ENCODE measurements at places on chromosomes 3 and 15.

DNA sequence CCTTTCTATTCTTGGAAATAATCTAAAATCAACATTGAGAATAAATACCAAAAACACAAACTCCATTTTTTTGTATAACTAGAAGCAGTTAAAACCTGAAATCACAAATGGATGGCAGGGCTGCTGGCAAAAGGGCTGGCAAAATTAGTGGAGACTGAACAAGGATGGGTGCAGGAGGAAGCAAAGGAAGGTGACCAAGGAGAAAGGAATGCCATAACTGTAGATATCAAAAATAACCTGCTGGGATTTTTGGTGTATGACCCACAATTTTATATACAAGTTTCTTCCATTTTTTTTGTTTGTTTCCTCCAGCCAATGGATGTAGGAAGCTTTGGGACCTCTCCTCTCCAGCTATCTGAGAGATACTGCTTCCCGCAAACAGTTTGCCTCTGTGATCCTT lies 12.7 kb downstream of the CFAP44 start:
- no peak for DNase-seq

GRCh38 chr15:27042646-27043045 lies 71.7 kb downstream of the GABRG3 start:
- no peak for DNase-seq

DNA sequence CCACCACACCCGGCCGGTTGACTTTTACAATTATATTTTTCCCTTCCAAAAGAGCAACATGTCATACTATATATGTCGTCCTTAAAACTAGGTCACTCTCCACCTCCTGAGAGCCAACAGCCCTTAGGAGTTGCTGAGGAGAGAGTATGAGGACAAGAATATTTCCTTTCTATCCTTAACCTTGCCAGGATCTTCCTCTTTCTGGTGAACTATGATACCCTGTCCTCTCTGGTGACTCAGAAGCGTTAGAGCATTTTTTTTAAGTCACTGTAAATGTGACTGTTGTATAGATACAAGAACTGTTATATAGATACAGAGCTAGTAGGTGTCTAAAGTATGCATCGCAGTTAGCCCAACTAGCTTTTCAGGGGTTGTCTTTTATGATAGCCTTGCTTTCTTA lies 33.7 kb upstream of the MTHFS start:
- peak; percentile 72 for DNase-seq

DNA sequence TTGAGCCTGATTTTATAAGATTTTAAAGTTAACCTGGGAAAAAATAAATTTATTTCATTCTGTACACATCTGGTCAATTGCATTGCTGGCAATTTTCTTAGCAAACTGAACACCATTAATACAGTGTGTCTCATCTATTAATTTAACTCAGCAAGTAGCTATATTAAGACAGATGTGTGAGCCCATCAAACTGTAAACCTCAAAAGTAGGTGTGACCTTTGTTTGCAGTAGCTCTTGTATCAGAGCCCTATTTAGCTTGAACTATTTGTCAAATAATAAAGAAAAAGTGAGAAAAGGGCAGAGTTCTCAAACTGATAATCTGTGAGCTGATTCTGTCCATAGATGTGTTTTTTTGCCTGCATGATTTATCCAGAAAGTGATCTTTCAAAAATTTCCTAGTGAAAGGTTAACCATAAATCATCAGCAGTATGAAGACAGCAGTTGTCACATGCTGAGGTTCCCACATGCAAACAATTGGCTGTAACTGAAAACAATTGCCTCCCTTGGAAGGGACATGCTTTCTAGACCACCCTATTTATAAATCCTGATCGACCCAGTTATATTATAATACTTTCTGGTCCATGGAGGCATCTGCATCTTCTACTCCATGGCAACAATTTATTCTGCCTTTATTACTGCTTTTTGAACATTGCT lies 646.5 kb downstream of the NSUN3 start:
- no peak for DNase-seq
